ENCODE measurements at places on chromosomes 5 and 9. TPM values are rescaled to one million over a fixed set of nuclear protein-coding genes. Genes with fewer than 3 reads are reported as not detected.

- H3K27me3 ChIP-seq = no peaks in the 10 kb centered on the region
- DNase-seq = no peak
- H3K36me3 ChIP-seq = no peaks in the 10 kb centered on the region
- H3K4me3 ChIP-seq = no peak overlapping the region
- peaks cover 18% of the 10 kb centered on the region for H3K4me1 ChIP-seq
Measured at GRCh38 chr9:125380406-125380805, 118.8 kb downstream of the GAPVD1 start.

- no peaks in the 10 kb centered on the region for H3K27me3 ChIP-seq
- peaks cover 10% of the 10 kb centered on the region for H3K4me1 ChIP-seq
- H3K36me3 ChIP-seq = no peaks in the 10 kb centered on the region
- H3K27ac ChIP-seq = no peak overlapping the region
- DNase-seq = peak; percentile 62
Measured at GRCh38 chr9:36665921-36666431, 93.3 kb downstream of the MELK start.

GRCh38 chr5:135574493-135574892 is 4.3 kb downstream of the CXCL14 start:
- no peak for DNase-seq
- no peaks in the 10 kb centered on the region for H3K4me1 ChIP-seq
- peaks cover 34% of the 10 kb centered on the region for H3K27me3 ChIP-seq
- H3K36me3 ChIP-seq = no peaks in the 10 kb centered on the region

- H3K27me3 ChIP-seq = no peaks in the 10 kb centered on the region
- H3K4me1 ChIP-seq = no peaks in the 10 kb centered on the region
- no peaks in the 10 kb centered on the region for H3K36me3 ChIP-seq
- no peak for DNase-seq
- no peak overlapping the region for H3K27ac ChIP-seq
- no peak overlapping the region for H3K4me3 ChIP-seq
Measured at GRCh38 chr5:87182649-87183048, 85.0 kb upstream of the RASA1 start.

- no peaks in the 10 kb centered on the region for H3K27me3 ChIP-seq
- DNase-seq = no peak
- H3K4me1 ChIP-seq = no peaks in the 10 kb centered on the region
- H3K27ac ChIP-seq = no peak overlapping the region
- H3K4me3 ChIP-seq = no peak overlapping the region
Measured at GRCh38 chr9:83472221-83472665, 66.0 kb downstream of the FRMD3 start.

GRCh38 chr9:133584559-133585476 is 24.4 kb downstream of the FAM163B start:
- no peaks in the 10 kb centered on the region for H3K27me3 ChIP-seq
- no peak overlapping the region for H3K4me3 ChIP-seq
- no peaks in the 10 kb centered on the region for H3K36me3 ChIP-seq
- no peak overlapping the region for H3K27ac ChIP-seq
- H3K4me1 ChIP-seq = peaks cover 36% of the 10 kb centered on the region

DNA sequence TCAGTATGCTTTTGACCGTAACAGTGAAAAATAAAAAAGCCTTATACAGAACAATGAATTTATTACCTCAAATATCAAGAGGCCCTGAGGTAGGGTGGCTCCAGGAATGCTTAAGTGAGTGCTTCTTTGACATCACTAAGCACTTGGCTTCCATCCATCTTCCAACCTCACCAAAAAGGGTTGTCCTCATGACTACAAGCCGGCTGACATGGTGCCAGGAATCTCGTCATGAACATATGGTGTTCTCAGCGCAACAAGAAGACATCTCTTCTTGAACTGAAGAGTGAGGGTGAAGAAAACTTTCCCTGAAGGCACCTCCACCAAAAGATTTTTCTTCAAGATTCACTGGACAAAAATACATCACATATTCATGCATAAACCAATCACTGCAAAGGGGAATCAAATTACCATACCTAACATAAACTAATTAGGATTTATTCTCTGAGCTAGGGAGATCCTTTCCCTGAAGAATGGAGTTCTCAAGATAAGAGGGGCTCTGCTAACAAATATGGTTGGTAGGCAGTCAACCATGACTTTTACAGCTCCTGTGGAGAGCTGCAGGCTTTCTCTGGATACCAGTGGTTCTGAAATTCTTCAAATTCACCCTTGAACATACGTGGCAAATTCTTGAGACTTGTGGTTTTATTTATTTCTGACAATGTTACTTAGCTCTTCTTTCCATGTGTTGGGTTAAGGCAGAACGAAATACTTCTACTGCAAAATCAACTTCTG is 49.5 kb downstream of the AGXT2 start:
- no peaks in the 10 kb centered on the region for H3K36me3 ChIP-seq
- no peak overlapping the region for H3K4me3 ChIP-seq
- no peak overlapping the region for H3K27ac ChIP-seq
- H3K4me1 ChIP-seq = no peaks in the 10 kb centered on the region
- H3K27me3 ChIP-seq = no peaks in the 10 kb centered on the region

- no peaks in the 10 kb centered on the region for H3K36me3 ChIP-seq
- no peak overlapping the region for H3K27ac ChIP-seq
- no peak overlapping the region for H3K4me3 ChIP-seq
- no peak for DNase-seq
- H3K4me1 ChIP-seq = no peaks in the 10 kb centered on the region
Measured at GRCh38 chr9:100030548-100030947, 68.3 kb downstream of the ERP44 start.

DNA sequence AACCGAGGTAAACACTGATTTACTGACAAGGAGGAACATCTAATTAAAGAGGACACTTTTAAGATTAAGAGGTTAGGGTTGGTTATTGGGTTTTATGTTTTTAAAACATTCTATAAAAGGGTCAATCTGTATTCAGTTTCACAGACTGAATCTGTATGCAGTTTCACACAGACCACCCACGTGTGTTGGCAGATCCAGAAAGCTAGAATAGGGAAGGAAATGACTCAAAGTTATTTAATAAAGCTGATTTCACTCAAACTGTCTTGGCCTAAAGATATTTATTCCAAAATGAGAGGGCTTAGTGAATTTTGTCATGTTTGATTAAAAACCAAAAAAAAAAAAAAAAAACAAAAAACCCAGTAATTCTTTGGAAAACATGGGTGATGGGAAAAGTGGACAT is 140.2 kb downstream of the SLC24A2 start:
- H3K4me1 ChIP-seq = no peaks in the 10 kb centered on the region
- H3K27ac ChIP-seq = no peak overlapping the region
- H3K36me3 ChIP-seq = no peaks in the 10 kb centered on the region
- H3K27me3 ChIP-seq = no peaks in the 10 kb centered on the region
- H3K4me3 ChIP-seq = no peak overlapping the region
- peak; percentile 23 for DNase-seq

- H3K36me3 ChIP-seq = no peaks in the 10 kb centered on the region
- H3K4me1 ChIP-seq = no peaks in the 10 kb centered on the region
- no peak for DNase-seq
- no peak overlapping the region for H3K4me3 ChIP-seq
Measured at GRCh38 chr5:94736498-94736897, 118.0 kb downstream of the SLF1 start.

GRCh38 chr9:35341585-35341984 is 148.3 kb upstream of the RUSC2 start:
- H3K27me3 ChIP-seq = no peaks in the 10 kb centered on the region
- DNase-seq = peak; percentile 82
- H3K36me3 ChIP-seq = no peaks in the 10 kb centered on the region
- H3K4me3 ChIP-seq = no peak overlapping the region

- H3K36me3 ChIP-seq = no peaks in the 10 kb centered on the region
- no peaks in the 10 kb centered on the region for H3K27me3 ChIP-seq
- peak overlapping the region; percentile 59 for H3K27ac ChIP-seq
Measured at GRCh38 chr9:109794361-109795012, 14.5 kb downstream of the PALM2AKAP2 start.

- no peak for DNase-seq
- no peak overlapping the region for H3K4me3 ChIP-seq
- no peak overlapping the region for H3K27ac ChIP-seq
- H3K36me3 ChIP-seq = peaks cover 10% of the 10 kb centered on the region
- H3K4me1 ChIP-seq = no peaks in the 10 kb centered on the region
Measured at GRCh38 chr5:88203981-88204750, 64.5 kb downstream of the TMEM161B start.

DNA sequence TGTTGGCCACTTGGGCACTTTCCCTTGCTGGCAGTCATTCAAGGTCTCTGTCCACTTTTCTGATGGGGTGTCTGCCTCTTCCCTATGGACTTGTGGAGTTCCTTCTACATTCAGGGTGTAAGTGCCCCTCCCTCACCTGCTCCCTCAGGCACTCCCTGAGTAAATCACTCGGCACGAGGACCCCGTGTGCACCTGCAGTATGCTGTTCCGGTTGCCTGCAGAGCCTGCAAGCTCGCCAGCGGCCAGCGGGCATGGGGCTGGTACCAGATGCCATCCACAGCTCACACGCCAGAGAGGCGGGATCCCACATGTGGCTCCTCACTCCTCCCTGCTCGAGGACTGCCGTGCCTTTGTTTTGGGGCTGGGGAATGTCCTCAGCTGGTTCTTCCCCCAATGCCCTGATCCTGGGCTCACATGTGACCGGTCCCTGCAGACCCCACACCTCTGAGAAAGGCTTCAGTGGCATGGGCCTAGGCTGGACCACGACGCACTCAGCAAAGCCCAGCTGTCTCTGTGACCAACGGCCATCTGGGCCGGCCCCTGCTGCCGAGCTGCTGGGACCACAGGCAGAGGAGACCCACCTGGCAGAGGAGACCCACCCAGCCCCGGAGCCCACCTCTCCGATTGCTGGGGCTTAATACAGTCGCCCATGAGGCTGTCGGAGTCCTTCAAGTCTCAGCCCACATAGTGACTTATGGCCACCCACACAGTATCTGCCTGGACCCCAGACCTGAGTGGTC is 46.1 kb upstream of the CLPTM1L start:
- H3K27ac ChIP-seq = no peak overlapping the region
- no peaks in the 10 kb centered on the region for H3K36me3 ChIP-seq
- H3K27me3 ChIP-seq = peaks cover 96% of the 10 kb centered on the region
- no peak for DNase-seq
- no peaks in the 10 kb centered on the region for H3K4me1 ChIP-seq

- no peaks in the 10 kb centered on the region for H3K36me3 ChIP-seq
- no peaks in the 10 kb centered on the region for H3K27me3 ChIP-seq
- H3K27ac ChIP-seq = no peak overlapping the region
- no peak overlapping the region for H3K4me3 ChIP-seq
Measured at GRCh38 chr5:31767335-31768031, 128.6 kb downstream of the PDZD2 start.

DNA sequence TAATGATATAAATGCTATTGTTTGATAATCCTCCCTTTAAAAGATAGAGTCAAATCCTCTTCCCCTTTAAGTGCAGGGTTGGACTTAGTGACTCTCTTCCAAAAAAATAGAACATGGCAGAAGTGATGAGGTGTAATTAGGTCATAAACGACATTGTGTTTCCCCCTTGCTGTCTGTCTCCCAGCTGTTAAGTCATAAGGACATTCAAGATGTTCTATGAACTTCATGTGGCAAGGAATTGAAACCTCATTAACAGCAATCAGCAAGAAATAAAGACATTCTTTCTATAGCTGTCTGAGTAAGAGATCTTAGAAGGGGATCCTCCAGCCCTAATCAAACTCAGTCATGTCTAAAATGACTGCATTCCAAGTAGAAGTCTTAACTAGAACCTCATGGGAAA is 3.3 kb upstream of the SLC25A46 start:
- no peaks in the 10 kb centered on the region for H3K36me3 ChIP-seq
- no peaks in the 10 kb centered on the region for H3K4me1 ChIP-seq
- no peak for DNase-seq

DNA sequence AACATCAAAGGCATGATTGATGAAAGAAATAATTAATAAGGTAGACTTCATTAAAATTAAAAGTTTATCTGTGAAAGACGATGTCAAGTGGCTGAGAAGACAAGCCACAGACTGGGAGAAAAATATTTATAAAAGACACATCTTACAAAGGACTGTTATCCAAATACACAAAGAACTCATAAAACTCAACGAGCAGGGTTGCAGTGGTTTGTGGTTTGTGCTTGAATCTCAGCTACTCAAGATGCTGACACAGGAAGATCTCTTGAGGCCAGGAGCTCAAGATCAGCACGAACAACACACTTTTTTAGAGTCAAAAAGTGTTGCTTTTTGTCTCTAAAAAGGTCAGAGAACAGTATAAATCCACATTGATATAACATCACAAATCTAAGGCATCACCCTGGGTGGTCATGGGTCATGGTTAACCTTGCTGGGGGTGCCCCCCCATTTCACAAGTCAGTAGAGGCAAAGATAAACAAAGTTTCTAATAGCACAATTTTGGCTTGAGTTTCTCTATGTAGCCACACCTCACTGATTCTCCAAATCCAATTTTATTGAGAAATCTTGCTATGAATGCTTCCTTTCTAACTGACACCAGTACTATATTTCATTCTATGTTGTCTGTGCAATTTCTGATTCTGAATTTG is 342.9 kb upstream of the RPS23 start:
- no peak overlapping the region for H3K27ac ChIP-seq
- H3K4me3 ChIP-seq = no peak overlapping the region
- no peaks in the 10 kb centered on the region for H3K36me3 ChIP-seq
- no peak for DNase-seq
- H3K4me1 ChIP-seq = no peaks in the 10 kb centered on the region

DNA sequence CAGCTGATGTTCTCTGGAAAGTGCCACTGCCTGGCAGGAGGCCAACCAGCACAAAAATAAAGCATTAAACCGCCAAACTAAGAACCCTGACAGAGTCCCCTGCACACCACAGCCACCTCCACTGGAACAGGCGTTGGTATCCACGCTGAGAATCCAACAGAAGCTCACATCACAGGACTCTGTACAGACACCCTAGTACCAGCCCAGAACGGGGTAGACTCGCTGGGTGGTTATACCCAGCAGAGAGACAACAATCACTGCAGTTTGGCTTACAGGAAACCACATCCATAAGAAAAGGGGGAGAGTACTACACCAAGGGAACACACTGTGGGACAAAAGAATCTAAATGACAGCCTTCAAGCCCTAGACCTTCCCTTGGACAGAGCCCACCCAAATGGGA is 15.0 kb upstream of the POU5F2 start:
- H3K27me3 ChIP-seq = no peaks in the 10 kb centered on the region
- H3K4me3 ChIP-seq = no peak overlapping the region
- DNase-seq = no peak
- H3K27ac ChIP-seq = no peak overlapping the region
- no peaks in the 10 kb centered on the region for H3K36me3 ChIP-seq
- no peaks in the 10 kb centered on the region for H3K4me1 ChIP-seq

- no peaks in the 10 kb centered on the region for H3K27me3 ChIP-seq
- H3K4me3 ChIP-seq = no peak overlapping the region
- no peaks in the 10 kb centered on the region for H3K4me1 ChIP-seq
- peaks cover 36% of the 10 kb centered on the region for H3K36me3 ChIP-seq
- no peak overlapping the region for H3K27ac ChIP-seq
Measured at GRCh38 chr9:32405506-32405905, 21.1 kb downstream of the ACO1 start.

GRCh38 chr5:143101725-143102386 is 301.6 kb downstream of the NR3C1 start:
- DNase-seq = peak; percentile 29
- H3K27ac ChIP-seq = no peak overlapping the region
- H3K4me1 ChIP-seq = peaks cover 3% of the 10 kb centered on the region
- no peak overlapping the region for H3K4me3 ChIP-seq
- no peaks in the 10 kb centered on the region for H3K36me3 ChIP-seq

- no peaks in the 10 kb centered on the region for H3K36me3 ChIP-seq
Measured at GRCh38 chr9:136684799-136685198, 2.5 kb downstream of the AGPAT2 start.

The C9 gene
- not detected for total RNA-seq

The RAD50 gene
- 10.4 TPM for total RNA-seq

The CMYA5 gene
- 87.2 TPM for total RNA-seq

The CNTNAP3 gene
- 1.0 TPM for total RNA-seq

The SPATA31E1 gene
- total RNA-seq = not detected

The DRD1 gene
- total RNA-seq = 3.1 TPM

The TNFSF15 gene
- total RNA-seq = not detected

The PCDHA1 gene
- total RNA-seq = 0.25 TPM

The SMIM33 gene
- total RNA-seq = not detected

The CD74 gene
- total RNA-seq = 12.6 TPM

The TRIM36 gene
- 2.6 TPM for total RNA-seq

The STK32A gene
- total RNA-seq = 1.7 TPM

The C1QTNF2 gene
- total RNA-seq = not detected

The PTGDS gene
- total RNA-seq = 2.6 TPM

All from cardiac muscle cell (in vitro differentiated cells and primary cell).